Adrenal gland (tissue), 19 donors: ENCODE measurements at places on chromosomes 2 and 18.
A peak's percentile ranks its signal among the peaks of the same experiment; 100 is the strongest.

DNA sequence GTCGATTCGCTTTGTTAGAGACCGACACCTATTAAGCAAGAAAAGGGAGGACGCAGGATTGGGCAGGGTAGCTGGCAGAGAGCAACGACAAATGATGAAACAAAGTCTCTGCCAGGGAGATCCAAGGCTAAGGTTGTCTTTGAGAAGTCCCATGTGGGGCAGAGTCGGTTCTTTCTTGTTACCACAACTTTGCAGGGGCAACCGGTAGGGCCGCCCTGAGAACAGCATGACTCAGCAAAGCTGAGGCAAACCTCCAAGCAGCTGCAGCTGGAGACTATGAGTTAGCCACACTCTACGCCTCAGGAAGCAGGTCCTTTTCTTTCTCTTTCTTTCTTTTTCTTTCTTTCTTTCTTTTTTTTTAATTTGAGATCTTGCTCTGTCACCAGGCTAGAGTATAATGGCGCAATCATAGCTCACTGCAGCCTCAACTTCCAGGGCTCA is 452.3 kb upstream of the ID2 start:
- peak; percentile 82 for DNase-seq

GRCh38 chr18:61735564-61736102 is 157.2 kb downstream of the RNF152 start:
- no peak for DNase-seq

GRCh38 chr2:239725551-239725890 is 299.6 kb downstream of the NDUFA10 start:
- no peak for DNase-seq

DNA sequence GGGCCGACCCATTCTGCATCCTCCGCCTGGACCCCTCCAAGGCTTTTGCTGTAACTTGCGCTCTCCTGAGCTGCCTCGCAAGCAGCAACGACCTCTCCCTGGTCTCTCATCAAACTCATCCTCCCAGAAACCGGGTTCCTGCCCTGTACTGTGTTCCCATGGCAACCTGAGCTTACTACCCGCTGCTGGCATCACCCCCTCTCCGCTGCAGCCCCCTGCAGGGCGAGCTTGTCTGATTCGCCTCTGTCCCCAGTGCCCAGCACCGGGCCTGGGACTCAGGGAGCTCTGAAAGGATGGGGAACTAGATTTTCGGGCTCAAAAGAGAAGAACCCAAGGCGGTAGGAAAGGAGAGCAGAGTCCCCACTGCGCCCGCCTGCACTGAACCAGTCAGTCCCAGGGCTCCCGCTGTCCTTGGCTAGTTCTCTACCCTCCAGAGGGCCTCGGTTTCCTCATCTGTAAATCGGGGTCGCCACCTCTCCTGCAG is 463 bp downstream of the HS1BP3 start:
- DNase-seq: peak; percentile 55

DNA sequence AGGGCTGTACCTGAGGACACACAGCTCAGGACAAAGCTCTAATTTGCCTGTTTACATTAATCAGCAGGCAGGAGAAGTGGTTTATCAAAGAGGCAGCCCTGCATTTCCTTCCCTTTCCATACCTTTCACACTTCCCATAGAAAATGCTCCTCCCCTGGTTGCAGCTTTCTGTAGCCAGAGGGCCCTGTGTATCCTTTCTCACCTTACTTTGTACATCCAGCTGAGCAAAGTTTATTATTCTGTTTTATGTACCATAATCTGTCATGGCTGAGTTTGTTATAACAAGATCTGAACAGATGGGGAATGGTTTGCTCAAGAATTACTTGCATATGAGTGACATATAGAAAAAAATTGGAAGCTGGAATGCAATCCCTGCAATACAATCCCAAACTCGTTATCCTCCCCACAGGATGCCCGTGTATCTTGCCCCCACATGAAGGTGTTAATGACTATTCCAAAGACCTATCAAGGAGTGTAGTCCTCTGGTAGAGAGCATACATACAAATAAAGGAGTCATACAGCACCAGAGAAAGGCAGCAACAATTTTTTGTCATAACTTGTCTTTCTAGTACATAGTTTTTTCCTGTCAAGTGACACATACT is 1025.8 kb upstream of the KLHL29 start:
- DNase-seq: no peak

- peak; percentile 97 for DNase-seq
Observed at GRCh38 chr2:38720613-38721241, 30.4 kb downstream of the SRSF7 start.

GRCh38 chr2:174779361-174779928 is 15.2 kb upstream of the CHRNA1 start:
- no peak for DNase-seq

- DNase-seq: peak; percentile 55
Observed at GRCh38 chr18:21897811-21898210, 157.2 kb downstream of the MIB1 start.

DNA sequence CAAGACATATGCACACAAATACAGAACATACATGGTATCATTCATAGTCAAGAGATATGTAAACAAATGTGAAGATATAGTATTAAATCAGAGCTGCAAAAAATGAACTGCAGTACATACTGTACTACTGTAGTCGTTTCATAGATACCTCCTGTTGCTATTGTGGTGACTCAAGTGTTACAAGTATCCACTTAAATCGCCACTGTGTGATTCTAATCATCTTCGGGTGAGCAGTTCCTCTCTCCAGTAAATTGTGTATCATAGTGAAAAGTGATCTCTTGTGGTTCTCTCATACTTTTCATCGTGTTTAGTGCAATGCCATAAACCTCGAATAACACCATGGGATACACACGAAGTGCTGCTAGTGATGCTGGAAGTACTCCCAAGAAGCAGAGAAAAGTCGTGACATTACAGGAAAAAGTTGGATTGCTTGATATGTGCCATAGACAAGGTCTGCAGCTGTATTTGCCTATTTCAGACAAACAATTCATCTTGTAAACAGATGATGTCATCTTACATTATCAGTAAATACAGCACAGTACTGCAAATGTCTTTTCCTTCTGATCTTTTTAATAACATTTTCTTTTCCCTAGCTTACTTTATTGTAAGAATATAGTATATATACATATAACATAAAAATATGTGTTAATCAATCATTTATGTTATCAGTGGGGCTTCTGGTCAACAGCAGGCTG is 222.2 kb downstream of the BCL11A start:
- no peak for DNase-seq

DNA sequence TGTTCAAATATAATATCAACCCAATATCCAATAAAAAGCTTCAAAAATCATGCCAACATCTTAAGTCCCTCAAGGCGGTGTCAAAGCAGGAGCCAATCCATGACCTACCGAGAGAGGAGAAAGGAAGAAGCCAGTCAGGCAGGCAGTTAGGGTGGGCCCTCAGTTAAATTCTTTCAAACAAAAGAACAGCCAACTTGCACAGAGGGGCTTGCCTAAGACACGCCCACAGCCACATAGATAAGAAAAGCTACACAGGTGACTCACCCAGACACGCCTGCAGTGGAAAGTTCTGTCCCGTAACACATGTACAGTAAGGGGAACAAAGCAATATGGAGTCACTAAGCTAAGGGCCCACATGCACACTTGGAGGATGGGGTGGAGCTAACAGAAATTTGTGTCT is 61.3 kb downstream of the SP110 start:
- DNase-seq: no peak

GRCh38 chr2:118221536-118222272 is 133.4 kb downstream of the INSIG2 start:
- DNase-seq: peak; percentile 59

DNA sequence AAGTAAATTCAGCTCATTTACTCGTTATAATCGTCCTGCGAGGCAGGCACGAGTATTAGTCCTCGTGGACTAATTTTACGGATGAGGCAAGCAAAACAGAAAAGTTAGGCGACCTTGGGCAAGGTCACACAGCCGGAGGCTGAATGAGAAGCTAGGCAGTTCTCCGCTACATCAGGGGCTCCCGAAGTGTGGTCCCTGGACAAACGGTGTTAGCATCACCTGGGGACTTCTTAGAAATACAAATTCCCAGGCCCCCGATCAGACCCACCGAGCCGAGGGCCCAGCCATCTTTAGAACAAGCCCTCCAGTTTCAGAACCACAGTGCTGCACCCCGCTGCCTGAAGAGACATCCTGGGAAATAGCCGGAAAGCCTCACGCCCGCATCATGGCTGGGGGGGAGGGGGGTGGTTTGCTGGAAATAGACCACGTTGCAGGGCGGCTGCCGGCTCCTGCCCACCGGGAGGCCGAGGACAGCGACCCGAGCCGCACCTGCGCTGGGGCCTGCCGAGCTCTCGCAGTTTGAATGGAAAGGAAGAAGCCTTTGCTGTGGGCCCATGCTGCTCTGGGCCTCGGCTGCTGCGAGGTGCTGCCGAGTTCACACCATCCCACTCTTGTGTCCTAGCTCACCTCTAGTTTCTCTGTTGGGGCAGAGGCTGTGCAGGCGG is 72.2 kb downstream of the TFCP2L1 start:
- no peak for DNase-seq

DNA sequence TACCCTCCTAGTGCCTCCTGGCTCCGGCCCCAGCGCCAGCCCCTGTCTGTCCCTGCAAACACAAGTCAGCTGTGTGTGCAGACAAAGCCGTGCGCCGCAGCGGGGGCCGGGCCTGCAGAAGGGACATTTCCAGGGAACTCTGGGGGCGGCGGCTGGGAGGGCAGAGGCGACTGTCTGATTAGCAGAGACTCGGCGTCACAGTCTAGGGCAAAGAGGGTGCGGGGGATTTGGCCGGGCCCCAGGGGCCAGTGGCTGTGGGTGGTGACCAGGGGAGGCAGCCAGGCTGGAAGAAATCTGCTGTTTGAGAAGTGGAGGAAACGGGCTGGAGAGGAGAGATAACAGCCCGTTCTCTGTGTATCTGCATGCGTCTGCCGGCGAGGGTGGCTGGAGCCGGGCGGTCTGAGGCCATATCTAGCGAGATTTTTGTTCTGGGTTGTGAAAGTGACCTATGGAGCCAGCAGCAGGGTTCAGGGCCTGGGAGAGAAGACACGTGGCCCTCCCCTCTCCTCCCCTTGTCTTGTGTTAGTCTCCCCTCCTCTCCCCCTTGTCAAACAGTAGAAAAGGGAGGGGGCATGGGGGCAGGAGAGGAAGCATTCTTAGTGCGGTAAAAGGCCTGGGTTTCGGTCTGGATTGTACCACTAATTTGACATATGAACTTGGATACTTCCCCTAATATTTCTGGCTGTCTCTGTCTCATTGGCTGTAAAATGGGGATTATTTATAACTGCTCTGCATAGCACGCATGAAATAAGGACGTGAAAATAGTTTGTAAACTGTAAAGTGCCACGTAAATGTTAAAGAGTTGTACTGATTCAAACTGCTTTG is 169.4 kb downstream of the SMAD7 start:
- DNase-seq: peak; percentile 94

GRCh38 chr2:160270571-160271113 is 70.6 kb upstream of the ITGB6 start:
- DNase-seq: peak; percentile 58

DNA sequence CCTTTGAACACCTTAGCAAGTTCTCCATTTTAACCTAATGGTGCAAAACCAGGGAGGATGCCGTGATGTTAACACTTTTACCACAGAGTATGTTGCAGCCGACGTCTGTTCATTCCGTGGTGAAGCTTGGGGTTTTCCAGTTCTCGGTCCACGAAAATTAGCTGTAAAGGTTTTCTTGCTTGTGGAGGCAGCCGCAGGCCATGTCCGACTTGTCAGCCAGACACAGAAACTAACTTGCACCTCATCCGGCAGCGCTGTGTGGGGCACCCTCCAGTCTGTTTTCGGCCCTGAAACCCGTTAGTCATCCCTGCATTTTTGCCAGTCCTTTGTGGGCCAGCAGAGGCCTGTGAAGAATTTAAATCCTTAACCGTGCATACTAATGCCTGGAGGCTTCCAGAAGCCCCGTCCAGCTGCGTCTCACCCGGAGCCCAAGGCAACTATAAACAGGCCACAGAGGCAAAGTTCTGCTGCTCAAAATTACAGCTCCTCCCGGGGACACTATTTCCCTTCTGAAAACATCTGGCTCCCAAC is 70.6 kb downstream of the SH3YL1 start:
- no peak for DNase-seq

- DNase-seq: peak; percentile 42
Observed at GRCh38 chr18:27599202-27599829, 414.2 kb upstream of the CHST9 start.

- no peak for DNase-seq
Observed at GRCh38 chr2:17822445-17823117, 6.3 kb downstream of the MSGN1 start.

- DNase-seq: no peak
Observed at GRCh38 chr2:150572194-150572766, 84.8 kb upstream of the RND3 start.

DNA sequence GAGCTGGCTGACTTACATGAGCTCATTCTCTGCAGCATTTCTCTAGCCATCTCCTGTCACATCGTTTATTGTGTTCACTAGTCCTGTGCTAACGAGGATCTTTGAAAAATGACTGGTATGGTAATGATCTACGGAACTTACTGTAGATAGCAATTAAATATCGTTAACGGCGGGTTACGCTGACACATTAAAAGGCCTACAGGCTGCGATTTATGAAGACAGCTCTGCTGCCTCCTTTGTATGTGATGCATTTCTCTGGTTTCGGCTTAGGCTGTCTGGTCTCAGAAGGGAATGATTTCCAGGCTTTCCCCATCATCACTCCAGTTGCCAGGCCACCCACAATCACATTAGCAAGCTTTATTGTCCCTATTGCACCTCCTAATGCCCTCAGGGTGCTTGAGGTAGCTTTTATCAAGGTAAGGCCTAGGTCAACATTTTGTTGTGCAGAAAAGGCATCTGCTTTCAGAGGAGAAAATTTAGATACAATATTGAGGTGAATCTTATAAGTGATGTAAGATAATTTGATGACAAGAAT is 284.4 kb downstream of the SOX11 start:
- peak; percentile 54 for DNase-seq

DNA sequence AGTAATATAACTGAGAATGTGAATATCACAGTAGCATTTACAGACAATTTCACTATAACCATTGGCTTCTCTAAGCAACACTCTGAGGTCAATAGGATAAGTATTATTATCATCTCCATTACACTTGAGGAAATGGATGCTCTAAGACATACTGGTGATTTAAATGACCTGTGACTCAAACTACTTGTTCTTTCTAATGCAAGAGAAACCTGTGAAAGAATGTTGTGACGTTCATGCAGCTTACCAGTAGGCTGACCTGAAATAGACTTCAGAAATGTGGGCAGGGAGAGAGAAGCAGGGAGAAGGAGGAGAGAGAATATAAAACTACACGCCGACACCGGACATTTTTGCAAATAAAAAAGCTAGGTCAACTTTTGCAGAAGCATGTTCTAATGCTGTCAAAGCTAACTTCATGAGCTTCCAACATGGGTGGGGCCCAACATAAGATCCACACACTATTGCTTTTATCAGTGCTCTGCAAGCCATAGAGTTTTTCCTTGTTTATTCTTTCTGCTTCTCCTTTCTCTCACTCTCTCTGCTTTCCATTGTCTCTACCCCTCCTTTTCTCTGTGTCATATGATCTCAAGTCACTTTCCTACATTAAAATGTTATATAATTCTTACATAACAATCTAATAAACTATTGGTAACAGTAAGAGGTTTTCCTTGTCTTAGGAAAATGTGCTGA is 217.6 kb upstream of the FN1 start:
- no peak for DNase-seq

- no peak for DNase-seq
Observed at GRCh38 chr2:217127744-217128143, 267.9 kb upstream of the TNP1 start.
